Mesothelial cell of epicardium (in vitro differentiated cells): ENCODE measurements at places on chromosomes 5 and 9. TPM values are rescaled to one million over a fixed set of nuclear protein-coding genes. Genes with fewer than 3 reads are reported as not detected.

GRCh38 chr5:54946306-54946819, 39.0 kb downstream of the ESM1 start:
- no peak for DNase-seq
- no peaks in the 10 kb centered on the region for H3K4me1 ChIP-seq
- no peak overlapping the region for H3K4me3 ChIP-seq
- H3K36me3 ChIP-seq, result no peaks in the 10 kb centered on the region

DNA sequence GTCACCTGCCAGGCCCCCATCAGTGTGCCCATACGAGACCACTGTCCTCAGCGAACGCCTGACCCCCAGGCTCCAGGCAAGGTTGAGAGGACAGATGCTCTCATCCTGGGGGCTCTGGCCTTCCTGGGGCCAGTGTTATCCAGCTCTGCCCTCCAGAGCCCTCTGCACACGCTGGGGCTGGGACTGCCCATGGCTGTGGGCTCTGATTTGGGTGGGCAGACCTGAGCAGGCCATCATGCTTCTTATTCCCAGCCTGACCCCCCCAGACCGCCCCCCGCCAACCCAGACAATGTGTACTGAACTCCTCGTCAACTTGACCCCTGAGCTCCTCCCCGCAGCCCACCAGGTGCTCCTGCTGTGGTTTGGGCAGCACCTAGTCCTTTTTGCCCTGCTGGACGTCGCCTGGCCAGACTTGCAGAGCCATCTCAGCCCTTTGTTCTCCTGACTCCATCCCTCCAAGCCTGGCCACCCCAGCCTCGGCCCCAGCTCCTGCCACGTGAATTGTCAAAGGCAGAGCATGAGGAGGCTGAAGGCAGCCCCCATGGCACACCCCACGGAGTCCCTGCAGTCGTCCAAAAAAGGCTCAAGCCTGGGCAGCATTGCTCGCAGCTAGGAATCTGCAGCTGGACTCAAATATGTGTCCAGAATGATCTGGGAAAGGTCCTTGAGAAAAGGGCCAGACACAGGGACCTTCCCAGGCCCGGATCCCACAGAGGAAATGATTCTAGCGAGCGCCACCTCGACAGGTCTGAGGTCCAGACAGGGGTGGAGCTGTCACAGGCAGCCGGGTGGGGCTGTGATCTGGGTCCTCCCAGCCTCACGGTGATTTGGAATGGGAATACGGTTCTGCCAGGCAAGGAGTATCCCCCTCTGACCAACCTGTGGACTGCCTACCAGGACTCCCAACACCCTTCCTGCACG, 87.0 kb downstream of the ADAMTS2 start:
- H3K4me3 ChIP-seq, result no peak overlapping the region
- no peaks in the 10 kb centered on the region for H3K4me1 ChIP-seq

DNA sequence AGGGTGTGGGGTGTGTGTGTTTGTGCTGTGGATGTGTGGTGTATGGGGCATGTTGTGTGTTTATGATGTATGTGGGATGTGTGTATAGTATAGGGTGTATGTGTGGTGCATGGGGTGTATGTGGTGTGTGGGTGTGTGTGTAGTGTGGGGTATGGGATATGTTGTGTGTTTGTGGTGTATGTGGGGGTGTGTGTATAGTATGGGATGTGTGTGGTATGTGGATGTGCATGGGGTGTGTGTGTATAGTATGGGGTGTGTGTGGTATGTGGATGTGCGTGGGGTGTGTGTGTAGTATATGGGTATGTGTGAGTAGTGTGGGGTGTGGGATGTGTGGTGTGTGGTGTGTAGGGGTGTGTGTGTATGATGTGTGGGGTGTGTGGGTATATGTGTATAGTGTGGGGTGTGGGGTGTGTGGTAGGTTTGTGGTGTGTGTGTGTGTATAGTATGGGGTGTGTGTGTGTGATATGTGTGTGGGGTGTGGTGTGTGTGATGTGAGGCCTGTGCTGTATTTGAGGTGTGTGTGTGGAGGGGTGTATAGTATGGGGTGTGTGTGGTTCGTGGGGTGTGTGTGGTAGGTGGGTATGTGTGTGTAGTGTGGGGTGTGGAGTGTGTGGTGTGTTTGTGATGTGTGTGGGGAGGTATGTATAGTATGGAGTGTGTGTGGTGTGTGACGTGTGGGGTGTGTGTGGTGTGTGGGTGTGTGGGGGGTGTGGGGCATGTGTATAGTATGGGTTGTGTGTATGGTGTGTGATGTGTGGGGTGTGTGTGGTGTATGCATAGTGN, 10.5 kb downstream of the ECSCR start:
- no peak overlapping the region for H3K27ac ChIP-seq
- no peaks in the 10 kb centered on the region for H3K36me3 ChIP-seq
- H3K4me1 ChIP-seq, result peaks cover 4% of the 10 kb centered on the region
- DNase-seq, result no peak
- H3K27me3 ChIP-seq, result no peaks in the 10 kb centered on the region

- peak overlapping the region; percentile 8 for H3K27ac ChIP-seq
- DNase-seq, result no peak
- no peaks in the 10 kb centered on the region for H3K36me3 ChIP-seq
Observed at GRCh38 chr9:13447843-13448422, 168.4 kb upstream of the MPDZ start.

- H3K4me1 ChIP-seq, result peaks cover 13% of the 10 kb centered on the region
- H3K4me3 ChIP-seq, result no peak overlapping the region
- no peaks in the 10 kb centered on the region for H3K36me3 ChIP-seq
- H3K27ac ChIP-seq, result no peak overlapping the region
Observed at GRCh38 chr9:129236441-129237145, 58.5 kb upstream of the IER5L start.

- H3K36me3 ChIP-seq, result peaks cover 8% of the 10 kb centered on the region
- H3K4me1 ChIP-seq, result peaks cover 32% of the 10 kb centered on the region
- no peak for DNase-seq
Observed at GRCh38 chr5:131357739-131358561, 94.1 kb downstream of the CDC42SE2 start.

DNA sequence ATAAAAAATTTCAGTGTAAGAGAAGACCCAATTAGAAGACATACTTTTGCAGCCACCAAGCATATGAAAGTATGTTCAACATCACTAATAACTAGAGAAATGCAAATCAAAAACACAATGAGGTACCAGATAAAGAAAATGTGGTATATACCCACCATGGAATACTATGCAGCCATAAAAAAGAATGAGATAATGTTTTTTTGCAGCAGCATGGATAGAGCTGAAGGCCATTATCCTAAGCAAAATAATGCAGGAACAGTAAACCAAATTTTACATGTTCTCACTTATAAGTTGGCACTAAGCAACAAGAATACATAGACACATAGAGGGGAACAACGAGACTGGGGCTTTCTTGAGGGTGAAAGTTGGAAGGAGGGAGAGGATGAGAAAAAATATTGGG, 6.9 kb upstream of the SPATA9 start:
- H3K27me3 ChIP-seq, result no peaks in the 10 kb centered on the region
- no peak overlapping the region for H3K27ac ChIP-seq
- H3K36me3 ChIP-seq, result no peaks in the 10 kb centered on the region
- H3K4me3 ChIP-seq, result no peak overlapping the region
- H3K4me1 ChIP-seq, result peaks cover 4% of the 10 kb centered on the region

DNA sequence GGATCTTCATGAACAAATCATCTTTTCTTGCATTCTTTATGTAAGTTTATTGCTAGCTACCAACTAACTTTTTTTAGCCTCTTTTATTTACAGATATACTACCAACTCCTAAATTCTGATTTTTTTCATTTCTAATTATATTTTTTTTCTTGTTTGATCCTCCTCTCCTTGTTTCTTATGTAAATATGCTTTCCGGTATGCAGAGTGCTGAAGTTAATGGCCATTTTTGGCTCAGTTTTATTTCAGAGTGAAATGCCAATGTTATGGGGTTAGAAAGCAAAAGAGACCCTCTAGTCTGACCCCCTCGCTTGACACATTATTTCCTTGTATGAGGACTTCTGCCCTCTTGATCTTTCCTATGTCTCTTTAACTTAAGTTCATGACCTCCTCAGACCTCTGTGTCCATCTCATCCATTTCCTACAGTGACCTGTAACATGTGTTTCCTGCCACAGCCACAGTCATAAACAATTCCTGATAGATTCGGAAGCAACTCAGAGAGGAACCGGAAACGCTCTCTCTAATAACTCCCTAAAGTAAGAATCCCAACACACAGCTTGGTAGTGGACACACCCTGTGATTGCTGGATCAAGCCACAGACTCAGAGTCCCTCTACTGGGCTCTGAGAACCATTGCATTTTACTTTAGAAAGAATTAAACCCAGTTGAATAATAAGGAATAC, 42.9 kb upstream of the AFAP1L1 start:
- H3K4me3 ChIP-seq, result no peak overlapping the region
- H3K4me1 ChIP-seq, result no peaks in the 10 kb centered on the region
- H3K27ac ChIP-seq, result no peak overlapping the region
- peaks cover 51% of the 10 kb centered on the region for H3K27me3 ChIP-seq
- no peaks in the 10 kb centered on the region for H3K36me3 ChIP-seq

DNA sequence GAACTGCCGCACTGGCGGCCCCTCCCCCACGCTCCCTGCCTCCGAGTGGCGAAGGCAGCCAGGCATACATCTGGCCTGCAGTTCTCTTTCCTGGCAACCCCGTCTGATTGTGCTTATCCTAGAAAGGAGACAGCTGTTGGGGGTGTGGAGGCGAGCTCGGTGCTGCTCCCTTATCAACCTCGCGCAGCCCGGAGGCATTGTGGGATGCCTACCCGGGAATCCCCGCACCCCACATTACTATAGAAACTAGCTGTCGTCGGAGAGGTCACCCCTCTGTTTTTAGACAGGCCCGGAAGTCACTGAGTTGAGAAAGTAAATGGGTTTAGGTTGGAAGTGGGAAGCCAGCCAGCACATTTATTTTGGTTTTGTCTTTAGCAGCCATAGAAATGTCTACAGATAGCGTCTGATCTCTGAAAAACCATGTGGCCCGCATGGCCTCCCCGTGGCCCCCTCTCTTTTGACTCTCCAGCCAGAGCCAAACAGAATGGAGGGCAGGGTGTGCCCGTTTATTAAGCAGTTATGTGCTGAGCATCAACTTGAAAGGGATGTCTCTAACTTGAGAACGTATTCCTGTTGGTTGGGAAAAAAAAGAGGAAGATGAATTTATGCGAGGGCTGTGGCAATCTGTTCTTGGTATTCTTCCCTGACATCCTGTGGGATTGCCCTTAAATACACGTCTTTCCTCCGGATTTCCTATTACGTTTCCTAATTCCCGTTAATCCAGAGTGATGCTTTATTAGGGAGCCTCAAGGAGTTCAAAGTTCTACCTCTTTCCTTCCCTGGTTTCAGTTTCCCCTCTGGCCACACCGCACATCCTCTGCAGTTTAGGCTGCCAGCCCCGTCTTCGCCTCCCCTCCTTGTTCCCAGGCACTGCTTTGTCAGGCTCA, 3.9 kb downstream of the STC2 start:
- H3K4me1 ChIP-seq, result peaks cover 64% of the 10 kb centered on the region
- no peak overlapping the region for H3K4me3 ChIP-seq
- DNase-seq, result no peak

DNA sequence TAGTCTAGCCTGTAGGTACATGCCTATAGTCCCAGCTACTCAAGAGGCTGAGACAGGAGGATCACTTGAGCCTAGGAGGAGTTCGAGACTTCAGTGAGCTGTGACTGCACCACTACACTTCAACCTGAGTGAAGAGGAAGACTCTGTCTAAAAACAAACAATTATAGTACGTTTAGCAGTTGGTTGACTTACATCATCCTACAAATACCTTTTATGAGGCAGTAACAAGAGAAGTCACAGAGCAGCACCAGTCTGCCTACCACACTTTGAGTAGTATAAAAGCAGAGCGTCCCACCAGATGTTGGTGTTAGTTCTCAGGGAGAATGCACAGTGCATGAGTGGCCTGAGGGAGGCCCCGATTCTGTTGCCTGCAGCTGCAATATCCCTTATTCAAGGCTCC, 16.1 kb downstream of the ZFR start:
- H3K27me3 ChIP-seq, result no peaks in the 10 kb centered on the region
- no peak overlapping the region for H3K4me3 ChIP-seq
- DNase-seq, result no peak
- no peak overlapping the region for H3K27ac ChIP-seq
- peaks cover 57% of the 10 kb centered on the region for H3K36me3 ChIP-seq

GRCh38 chr5:73354406-73354805, 94.2 kb downstream of the FOXD1 start:
- H3K4me1 ChIP-seq, result no peaks in the 10 kb centered on the region
- no peaks in the 10 kb centered on the region for H3K36me3 ChIP-seq
- H3K4me3 ChIP-seq, result no peak overlapping the region
- no peak overlapping the region for H3K27ac ChIP-seq
- H3K27me3 ChIP-seq, result peaks cover 57% of the 10 kb centered on the region

DNA sequence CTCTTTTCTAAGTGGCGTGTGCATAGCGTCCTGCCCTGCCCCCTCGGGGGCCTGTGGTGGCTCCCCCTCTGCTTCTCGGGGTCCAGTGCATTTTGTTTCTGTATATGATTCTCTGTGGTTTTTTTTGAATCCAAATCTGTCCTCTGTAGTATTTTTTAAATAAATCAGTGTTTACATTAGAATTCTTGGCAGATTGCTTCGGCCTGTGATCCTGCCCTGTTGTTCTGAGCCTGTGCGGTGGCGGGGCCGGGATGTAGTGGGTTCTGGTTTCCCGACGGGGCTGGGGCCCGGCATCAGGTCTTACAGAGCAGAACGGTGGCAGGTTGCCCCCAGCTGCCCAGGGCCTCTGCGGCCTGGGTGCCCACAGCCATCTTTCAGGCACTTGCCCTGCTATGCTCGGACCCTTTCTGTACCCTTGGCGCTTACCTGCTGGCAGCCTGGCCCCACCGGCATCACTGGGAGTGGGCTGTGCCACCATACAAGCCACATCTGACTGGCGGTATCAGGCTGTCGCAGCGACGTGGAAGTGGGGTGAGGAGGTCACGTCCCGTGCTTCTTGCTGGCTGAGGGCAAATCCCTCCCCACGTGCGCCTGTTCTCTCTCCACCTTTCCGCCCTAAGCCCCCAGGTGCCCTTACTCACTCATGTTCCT, 9.0 kb downstream of the QRFP start:
- H3K27me3 ChIP-seq, result no peaks in the 10 kb centered on the region
- no peak for DNase-seq
- peaks cover 3% of the 10 kb centered on the region for H3K4me1 ChIP-seq
- H3K36me3 ChIP-seq, result peaks cover 28% of the 10 kb centered on the region
- no peak overlapping the region for H3K4me3 ChIP-seq

DNA sequence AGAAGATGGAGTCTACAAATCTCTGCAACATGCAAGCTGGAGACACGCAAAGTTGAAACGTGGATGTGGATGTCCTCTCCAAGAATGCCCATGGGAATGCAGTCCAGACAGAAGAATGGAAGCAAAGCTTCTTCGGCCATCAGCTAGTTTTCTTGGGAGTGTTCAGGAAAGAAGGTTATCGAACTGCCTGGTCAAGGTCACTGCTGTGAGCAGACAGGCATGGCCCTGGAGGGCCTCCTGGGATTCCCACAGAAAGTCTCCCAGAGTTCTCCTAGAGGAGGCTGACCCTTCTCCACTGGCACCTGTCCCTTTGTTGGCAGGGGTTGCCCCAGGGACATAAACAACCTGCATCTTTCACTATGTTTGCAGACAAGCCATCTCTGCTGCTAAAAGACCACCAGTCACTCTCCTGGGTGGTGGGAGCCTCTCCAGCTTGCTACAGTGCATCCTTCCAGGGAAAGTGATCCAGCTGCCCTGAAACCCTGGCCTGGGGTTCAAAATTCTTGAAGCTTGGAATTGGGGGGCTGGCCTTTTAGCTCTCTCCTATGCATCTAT, 265.8 kb downstream of the SYK start:
- peaks cover 6% of the 10 kb centered on the region for H3K27me3 ChIP-seq
- no peak overlapping the region for H3K27ac ChIP-seq
- no peak overlapping the region for H3K4me3 ChIP-seq
- no peaks in the 10 kb centered on the region for H3K4me1 ChIP-seq
- no peaks in the 10 kb centered on the region for H3K36me3 ChIP-seq
- no peak for DNase-seq

Gene SPAAR
- total RNA-seq, result 0.14 to 0.47 TPM (median 0.27 TPM) in 3 replicates

Gene SLC45A2
- 0.45 to 0.63 TPM (median 0.62 TPM) in 3 replicates for total RNA-seq

Gene GKAP1
- total RNA-seq, result 7.6 to 9.6 TPM (median 8.6 TPM) in 3 replicates

Gene MEIKIN
- not detected in 3 replicates for total RNA-seq

Gene SOWAHA
- 0.52 to 0.67 TPM (median 0.64 TPM) in 3 replicates for total RNA-seq

Gene PLAC8L1
- 2.3 to 4.2 TPM (median 2.6 TPM) in 3 replicates for total RNA-seq
